ENCODE measurements at places on chromosomes 12 and 14.
A peak's percentile ranks its signal among the peaks of the same experiment; 100 is the strongest.

DNA sequence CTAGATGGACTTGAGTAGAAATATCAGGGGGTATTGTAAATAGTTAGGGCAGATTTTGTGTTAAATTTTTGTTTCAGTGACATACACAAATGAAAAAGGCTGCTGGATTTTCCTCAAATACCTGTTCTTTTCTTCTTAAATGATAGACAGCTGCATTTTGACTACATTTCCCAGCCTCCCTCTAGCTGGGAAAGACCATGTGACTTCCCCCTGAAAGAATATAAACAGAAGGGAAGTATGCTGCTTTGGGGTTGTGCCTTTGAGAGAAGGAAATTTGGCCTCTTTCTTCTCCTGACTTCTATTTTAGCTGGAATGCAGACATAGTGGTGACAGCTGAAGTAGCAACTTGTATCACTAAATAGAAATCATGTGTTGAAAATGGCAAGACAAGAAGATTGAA is 476.1 kb upstream of the SYT1 start:
- DNase-seq: peak; percentile 25

- no peak for DNase-seq
Observed at GRCh38 chr12:60162988-60163720, 567.3 kb downstream of the SLC16A7 start.

GRCh38 chr12:105334001-105334400 is 3.5 kb downstream of the C12orf75 start:
- DNase-seq: no peak

DNA sequence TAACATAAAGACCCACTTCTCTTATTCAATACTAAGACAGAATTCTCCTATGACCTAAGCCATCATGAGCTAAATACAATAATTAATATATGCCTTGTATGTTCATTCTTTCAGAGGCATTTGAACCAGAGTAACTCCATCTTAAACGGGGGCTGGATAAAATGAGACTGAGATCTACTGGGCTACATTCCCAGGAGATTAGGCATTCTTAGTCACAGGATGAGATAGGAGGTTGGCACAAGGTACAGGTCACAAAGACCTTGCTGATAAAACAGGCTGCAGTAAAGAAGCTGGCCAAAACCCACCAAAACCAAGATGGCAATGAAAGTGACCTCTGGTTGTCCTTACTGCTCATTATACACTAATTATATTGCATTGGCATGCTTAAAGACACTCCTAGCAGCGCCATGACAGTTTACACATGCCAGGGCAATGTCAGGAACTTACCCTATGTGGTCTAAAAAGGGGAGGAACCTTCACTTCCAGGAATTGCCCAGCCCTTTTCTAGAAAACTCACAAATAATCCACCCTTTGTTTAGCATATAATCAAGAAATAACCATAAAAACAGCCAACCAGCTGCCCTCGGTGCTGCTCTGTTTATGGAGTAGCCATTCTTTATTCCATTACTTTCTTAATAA is 260.7 kb downstream of the SSPN start:
- DNase-seq: peak; percentile 75

DNA sequence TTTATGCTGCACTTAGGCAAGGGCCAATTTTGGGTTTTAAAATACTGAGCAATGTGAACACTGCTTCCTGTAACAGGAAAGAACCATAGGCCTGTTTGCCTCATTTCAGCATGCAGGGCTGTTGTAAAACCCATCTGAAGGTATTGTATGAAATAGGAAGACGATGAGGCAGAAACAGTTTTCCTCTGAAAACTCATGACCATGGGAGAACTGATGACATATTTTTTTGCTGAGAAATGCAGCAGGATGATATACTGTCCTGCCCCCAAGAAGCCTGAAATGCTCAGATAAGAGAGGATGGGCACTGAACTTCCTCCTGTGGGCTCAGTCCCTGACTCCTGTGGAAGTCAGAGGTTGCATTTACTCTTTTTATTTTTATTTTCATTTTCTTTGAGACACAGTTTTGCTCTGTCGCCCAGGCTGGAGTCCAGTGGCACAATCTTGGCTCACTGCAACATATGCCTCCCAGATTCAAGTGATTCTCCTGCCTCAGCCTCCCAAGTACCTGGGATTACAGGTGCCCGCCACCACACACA is 17.4 kb downstream of the PYGL start:
- DNase-seq: peak; percentile 94

GRCh38 chr12:52906191-52906601 is 1.3 kb upstream of the KRT8 start:
- no peak for DNase-seq

DNA sequence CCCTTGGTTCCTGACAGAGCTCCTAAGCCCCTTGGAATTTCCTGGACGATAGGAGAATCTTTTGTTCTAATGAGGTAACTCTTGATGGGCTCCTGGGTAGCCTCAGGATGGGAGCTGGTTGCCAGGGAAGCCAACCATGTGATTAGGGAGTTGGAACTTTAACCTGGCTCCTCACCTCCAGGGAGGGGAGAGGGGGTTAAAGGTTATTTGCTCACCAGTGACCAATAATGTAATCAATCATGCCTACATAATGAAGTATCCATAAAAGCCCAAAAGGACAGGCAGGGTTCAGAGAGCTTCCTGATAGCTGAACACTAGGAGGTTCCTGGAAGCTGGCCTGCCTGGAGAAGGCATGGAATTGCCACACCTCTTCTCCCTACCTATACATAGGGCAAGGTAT is 6.2 kb upstream of the CNOT2 start:
- DNase-seq: no peak

GRCh38 chr12:28966046-28966780 is 182.9 kb upstream of the FAR2 start:
- DNase-seq: no peak
